ENCODE measurements at places on chromosomes 2 and 18.
A peak's percentile ranks its signal among the peaks of the same experiment; 100 is the strongest.

DNA sequence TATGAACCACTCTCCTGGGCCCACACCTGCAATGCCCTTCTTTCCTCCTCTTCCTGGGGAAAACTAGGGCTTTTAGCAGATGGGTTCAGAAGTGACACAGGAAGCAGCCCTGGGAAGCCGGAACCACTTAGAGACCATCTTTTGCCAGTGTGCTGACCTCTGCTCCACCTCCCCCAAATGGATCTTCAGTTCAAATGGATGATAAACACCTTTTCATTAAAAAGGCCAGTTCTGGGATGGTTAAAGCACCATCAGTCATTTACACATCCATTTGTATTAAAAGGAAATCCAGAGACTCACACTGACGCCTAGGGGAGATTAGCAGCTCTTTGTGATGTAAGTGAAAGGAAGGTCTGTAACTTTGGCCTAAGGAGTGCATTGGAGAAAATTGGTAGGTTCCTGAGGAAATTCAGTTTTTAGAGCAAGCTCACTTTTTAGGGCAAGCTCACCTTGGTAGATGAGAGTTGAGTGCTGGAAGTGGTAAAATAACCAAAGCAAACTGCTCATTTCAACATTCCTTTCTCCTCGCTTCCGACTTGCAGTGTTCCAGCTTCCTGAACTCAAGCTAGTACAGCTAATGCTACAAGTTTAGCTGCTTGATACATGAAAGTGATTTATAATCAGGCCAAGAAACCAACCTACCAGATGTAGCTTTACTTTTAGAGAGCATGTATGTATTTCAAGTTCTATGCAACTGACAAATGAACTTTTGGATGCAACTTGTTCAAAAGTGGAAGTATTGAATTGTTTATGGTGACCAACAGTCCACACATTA lies 47.7 kb downstream of the ACTR2 start:
- DNase-seq = no peak

- DNase-seq = no peak
Measured at GRCh38 chr18:56565551-56566345, 72.6 kb downstream of the TXNL1 start.

GRCh38 chr18:26717123-26717719 lies 148.3 kb downstream of the AQP4 start:
- DNase-seq = no peak

- no peak for DNase-seq
Measured at GRCh38 chr2:34808426-34808825, 1209.3 kb upstream of the FAM98A start.

DNA sequence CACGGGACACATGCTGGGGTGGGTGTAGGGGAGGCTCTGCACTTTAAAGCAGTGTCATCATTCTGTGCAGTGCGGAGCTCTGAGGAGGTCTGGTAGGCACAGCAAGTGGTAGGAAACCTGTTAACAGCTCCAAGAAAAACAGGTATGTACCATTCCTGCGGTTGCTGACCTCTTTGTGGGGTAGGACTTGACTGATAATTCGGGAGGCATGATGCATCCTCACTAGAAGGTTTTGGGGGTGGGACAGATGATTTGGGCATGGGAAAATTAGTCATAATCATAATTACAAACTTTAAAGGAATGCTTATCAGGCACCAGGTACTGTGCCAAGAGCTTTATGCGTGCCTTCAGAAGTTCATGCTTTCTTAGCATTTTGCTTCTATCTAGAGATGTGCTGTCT lies 9.7 kb downstream of the DOK1 start:
- no peak for DNase-seq

DNA sequence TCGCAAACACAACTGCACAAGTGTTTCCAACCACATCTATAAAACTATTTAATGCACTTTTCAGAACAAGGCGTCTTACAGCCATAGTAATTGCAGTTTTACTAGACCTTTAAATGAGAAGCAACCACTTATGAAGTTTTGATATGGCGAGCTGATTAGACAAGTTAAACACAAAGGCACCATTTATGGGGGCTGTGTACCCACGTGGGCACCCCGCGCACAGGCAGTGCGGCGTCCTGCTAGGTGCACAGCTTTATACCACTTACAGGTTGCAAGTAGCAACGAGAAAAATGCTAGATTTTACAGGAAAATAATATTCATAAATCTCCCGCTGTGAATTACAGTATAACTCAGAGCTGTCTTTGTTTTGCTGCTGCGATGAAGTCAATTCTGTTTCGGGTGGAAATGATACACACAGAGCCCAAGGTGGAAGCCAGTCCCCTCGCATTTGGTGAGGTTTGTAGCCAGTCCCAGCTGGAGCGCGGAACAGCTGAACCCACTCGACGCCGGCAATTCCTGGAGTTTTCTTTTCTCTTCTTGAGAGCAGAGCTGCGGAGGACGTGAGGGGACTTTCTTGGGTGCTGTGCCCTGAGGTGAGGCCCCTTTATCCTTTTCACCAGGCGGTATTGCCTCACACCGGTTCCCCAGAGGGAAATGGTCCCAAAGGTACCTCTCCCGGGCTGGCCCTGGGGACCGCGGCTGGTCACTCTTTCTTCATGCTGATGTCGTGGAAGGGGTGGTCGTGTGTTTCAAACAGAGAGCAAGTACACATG lies 76.7 kb downstream of the PTGR3 start:
- peak; percentile 15 for DNase-seq

DNA sequence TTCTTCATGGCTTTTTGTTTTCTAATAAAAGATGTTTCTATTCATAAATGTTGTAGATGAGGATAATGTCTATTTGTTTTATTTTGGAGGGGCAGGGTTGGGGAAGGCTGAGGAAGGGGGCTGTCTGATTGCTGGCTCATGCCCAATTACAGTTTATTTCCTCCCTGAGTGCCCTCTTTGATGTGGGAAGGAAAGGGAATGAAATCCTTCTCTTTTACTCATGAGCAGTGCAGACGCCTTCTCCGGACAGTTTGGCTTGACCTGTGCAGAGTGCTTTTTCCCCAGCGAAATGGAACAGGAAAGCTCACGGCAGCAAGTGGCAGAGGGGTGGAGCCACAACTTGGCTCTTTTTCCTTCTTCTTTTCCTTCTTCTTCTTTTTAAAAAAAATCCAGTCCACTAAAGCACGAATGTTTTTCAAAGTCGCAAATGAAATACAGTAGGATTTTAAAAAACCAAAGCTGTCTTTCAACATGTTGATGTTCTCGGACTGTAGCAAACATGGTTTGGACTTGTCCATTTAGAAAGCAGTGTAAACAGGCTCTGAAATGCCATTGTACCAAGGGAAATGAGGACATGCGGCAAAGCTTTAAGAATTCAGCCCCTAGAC lies 34.5 kb downstream of the RAB31 start:
- no peak for DNase-seq

- DNase-seq = no peak
Measured at GRCh38 chr2:207165121-207166038, at the start of gene KLF7. KLF7 (minus strand) TSS chr2:207165948; CDS start chr2:207165568, 380 bp downstream.

GRCh38 chr2:8487461-8487932 lies 194.4 kb upstream of the ID2 start:
- no peak for DNase-seq

GRCh38 chr2:151930042-151930441 lies 101.8 kb upstream of the ARL5A start:
- DNase-seq = no peak

DNA sequence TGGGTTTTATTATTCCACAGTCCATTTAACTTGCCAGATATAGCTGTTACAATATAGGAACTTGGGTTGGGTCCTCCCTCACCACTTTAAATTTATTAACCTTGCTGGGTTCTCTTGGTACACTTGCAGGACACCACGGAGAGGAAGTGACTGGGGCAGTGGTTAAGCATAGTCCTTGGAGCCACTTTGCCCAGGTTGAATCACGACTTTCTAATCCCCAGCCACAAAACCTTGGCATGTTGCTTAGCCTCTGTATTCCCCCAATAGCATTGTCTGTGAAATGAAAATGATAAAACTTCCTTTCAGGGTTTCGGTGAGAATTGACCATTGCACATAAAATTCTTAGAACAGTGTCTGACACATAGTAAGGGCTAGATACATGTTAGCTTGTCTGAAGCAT lies 221.2 kb downstream of the IRS1 start:
- DNase-seq = no peak

GRCh38 chr2:231696004-231696367 lies 12.3 kb upstream of the PTMA start:
- DNase-seq = no peak
